ENCODE measurements at places on chromosomes 7 and 10.

DNA sequence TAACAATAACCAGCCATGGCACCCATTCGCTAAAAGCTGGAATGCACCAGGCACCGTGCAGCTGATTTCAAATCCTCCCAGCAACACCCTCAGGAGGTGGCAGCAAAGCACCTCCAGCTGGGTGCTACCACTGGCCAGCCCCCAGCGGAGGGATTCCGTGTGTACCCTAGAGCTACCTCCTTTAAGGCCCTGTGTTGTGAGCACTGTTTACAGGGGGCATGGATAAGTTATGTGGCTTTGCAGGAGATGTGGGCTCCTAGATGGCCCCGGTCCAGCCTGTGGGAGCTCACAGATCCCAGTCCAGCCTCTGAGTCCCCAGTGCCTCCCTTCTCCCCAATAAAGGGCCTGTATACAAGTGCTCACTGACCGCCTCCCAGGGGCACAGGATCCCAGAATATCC lies 27.1 kb downstream of the TNRC18 start:
- no peak for DNase-seq

DNA sequence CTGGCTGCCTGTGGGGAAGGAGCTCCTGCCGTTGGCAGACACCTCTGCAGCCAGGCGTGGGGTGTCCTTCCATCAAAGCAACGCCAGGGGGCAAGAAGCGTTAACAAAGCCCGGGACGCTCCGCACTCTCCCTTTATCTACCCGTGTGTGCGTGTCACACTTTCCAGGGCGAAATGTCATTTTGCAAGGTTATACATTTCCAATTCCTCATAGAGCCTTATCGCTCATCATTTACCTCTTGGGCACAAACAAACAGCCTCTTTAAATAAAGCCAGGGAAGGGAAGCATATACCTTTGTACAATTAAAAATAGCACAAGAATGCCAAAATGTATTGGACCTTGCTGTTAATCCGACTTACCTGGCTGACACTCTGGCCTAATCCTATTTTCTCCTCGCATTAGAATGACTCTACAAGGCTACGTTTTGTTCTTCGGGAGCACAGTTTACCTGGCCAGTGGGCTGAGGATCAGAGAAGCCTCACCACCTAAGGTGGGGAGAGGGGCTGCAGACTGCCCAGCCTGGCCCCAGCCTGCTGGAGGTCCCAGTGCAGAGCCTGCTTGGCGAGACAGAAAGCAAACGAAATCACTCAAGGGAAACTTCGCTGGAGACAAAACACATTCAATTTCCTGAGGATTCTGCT lies 77.6 kb upstream of the EN2 start:
- no peak for DNase-seq

GRCh38 chr7:155247479-155248365 lies 50.0 kb upstream of the INSIG1 start:
- DNase-seq, result no peak

- DNase-seq, result no peak
Observed at GRCh38 chr7:94003446-94004023, 620 bp downstream of the BET1 start.

- no peak for DNase-seq
Observed at GRCh38 chr7:80263333-80263732, 128.7 kb downstream of the GNAI1 start.

GRCh38 chr7:2215851-2216250 lies 16.9 kb downstream of the MAD1L1 start:
- DNase-seq, result no peak

DNA sequence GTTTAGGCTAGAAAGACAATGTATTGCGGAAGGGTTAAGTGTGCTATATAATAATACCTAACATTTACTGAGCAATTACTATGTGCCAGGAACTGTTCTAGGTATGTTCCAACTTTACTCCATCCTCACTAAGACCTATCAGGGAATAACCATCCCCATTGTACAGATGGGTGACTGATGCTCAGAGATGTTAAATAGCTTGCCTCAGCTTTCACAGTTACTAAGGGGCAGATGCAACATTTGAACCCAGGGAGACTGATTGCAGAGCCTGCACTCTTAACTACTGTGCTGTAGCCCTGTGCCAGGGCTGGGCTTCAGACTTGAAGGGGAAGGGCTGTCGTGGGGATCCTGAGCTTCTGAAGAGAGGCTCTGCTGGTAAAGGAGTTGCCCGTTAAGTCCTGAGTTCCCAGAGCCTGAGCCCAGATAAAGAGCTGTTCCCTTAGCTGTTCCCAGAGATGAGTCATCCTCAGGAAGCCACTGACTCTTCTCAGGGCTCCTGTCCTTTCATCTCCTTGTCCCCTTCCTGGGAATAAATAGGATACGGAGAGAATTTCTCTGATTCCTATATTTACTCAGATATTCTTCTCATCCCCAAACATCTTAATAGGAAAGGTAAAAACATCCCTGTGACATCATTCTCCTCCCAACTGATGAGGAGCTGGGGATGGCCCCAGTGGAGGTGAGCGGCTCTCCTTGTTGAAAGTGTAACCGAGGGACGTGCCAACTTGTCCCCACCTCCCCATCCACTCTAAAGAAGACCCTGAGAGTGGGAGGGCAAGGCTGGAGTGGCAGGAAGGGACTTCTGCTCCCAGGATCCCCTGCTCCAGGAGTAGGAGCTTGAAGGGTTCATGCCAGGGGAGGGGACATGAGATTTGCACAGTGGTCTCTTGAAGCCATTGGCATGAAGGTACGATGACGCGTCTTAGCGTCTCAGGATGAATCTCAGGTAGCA lies 28.0 kb upstream of the HABP2 start:
- DNase-seq, result no peak

GRCh38 chr10:7410862-7411670 lies at the start of gene SFMBT2:
SFMBT2 (minus strand) TSS chr10:7411034; CDS start chr10:7381898, 29,136 bp downstream.
- DNase-seq, result peak; percentile 76

DNA sequence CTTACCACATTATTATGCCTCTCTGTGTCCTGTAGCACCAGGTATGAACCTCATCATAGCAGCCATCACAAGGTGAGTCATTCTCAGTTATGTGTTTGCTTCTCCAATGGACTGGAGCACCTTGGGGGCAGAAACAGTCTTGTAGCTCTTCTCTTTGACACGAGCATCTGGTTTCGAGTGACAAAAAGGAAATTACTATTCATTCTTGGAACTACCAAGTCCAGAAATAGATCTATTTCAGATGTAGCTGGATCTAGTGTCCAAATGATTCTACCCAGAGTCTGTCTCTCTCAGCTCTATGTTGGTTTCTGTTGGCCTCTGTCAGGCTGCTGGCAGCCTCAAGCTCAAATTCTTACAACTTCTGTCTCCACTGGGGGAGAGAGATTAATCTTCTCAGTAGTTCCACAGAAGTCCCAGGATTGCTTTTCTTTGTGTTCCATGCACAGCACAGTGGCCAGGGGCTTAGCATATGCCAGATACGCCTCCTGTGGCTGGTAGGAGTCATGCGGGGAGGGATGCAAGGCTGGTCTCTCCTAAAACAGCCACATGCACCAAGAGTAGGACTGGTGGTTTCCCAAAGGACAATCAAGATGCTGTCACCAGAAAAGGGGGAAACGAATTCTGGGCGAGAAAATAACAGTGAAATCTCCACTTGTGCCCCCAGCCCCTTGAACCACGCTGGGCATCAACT lies 37.2 kb upstream of the PAPSS2 start:
- DNase-seq, result no peak

GRCh38 chr10:14173391-14173705 lies 157.4 kb downstream of the FRMD4A start:
- DNase-seq, result no peak

DNA sequence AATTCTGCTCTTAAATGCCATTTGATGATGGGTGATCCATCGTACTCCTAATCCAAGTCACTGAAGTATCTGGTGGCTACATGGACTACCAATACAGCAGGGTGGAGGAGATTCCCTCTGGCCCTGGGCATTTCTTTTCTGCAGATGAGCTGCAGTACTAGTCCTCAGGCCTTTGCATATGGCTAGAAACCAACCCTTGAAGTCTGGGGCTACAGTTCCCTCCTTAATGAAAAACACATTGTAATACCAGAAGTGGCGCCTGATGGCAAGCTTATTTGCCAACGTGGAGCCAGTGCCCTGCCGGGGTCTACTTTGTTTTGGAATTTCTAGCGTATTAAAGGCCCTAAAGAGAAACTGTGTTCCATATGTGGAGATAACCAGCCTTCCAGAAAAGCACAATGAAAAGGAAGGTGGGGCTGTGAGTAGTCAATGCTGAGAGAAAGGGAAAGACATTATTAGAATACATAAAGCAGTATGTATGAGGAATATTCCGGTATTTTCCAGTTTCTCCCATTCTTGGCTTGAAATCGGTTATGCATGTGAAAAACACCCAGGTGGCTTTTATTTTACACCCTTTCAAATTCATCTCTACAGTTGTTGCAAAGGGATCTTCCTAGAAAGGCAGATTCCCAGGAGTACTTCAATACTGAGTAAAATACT lies 368.8 kb downstream of the PRPF18 start:
- no peak for DNase-seq
